ENCODE measurements at places on chromosomes 13 and 19.

GRCh38 chr13:114119196-114119595, 13.2 kb downstream of the RASA3 start:
- peak overlapping the region; percentile 77 for H3K27ac ChIP-seq
- H3K4me3 ChIP-seq = peak overlapping the region; percentile 32
- no peaks in the 10 kb centered on the region for H3K36me3 ChIP-seq
- DNase-seq = no peak
- H3K27me3 ChIP-seq = no peaks in the 10 kb centered on the region
- H3K4me1 ChIP-seq = peaks cover 60% of the 10 kb centered on the region

DNA sequence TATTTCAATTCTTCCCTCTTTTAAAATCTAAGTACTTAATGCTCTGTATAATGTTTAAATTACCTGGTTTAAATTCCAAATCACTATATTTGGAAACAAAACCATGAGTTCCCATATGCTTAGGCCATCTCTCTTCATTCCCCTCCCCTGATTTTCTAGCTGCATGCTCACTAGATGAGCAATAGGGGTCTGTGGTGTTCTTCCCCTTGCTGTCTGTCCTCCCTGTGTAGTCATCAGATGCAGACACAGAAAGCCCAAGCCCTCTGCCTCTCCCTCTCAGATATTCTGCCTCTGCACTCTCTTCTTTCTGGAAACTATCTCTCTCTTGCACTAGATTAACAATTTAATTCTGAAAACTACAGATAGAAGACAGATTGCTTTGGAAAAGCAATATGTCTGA, 1730.2 kb downstream of the OLFM4 start:
- no peaks in the 10 kb centered on the region for H3K27me3 ChIP-seq
- H3K4me3 ChIP-seq = no peak overlapping the region
- no peaks in the 10 kb centered on the region for H3K4me1 ChIP-seq
- no peak overlapping the region for H3K27ac ChIP-seq
- H3K36me3 ChIP-seq = no peaks in the 10 kb centered on the region

DNA sequence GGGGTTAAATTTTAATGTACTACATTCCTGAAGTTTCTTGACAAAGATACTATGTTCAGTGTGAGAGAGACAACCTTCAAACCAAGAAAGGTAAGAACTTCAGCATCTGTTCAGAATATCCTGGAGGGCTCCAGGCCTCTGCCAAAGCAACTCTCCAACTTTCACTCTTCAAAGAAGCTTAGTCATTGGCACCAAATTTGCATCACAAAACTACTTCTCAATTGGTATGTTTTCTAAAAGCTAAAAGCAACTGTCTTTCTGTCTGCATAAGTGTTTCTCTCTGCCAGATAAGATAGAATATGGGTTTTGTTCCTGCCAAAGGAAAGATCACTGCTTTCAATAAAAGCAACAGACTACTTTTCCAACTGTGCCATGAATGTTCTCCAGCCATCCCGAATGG, 187.4 kb downstream of the SUCLA2 start:
- no peak overlapping the region for H3K27ac ChIP-seq
- H3K4me3 ChIP-seq = no peak overlapping the region
- no peaks in the 10 kb centered on the region for H3K4me1 ChIP-seq

GRCh38 chr19:48491793-48492123, 19.9 kb downstream of the LMTK3 start:
- peak overlapping the region; percentile 23 for H3K4me3 ChIP-seq
- H3K36me3 ChIP-seq = no peaks in the 10 kb centered on the region
- no peak for DNase-seq
- no peak overlapping the region for H3K27ac ChIP-seq
- peaks cover 6% of the 10 kb centered on the region for H3K27me3 ChIP-seq

DNA sequence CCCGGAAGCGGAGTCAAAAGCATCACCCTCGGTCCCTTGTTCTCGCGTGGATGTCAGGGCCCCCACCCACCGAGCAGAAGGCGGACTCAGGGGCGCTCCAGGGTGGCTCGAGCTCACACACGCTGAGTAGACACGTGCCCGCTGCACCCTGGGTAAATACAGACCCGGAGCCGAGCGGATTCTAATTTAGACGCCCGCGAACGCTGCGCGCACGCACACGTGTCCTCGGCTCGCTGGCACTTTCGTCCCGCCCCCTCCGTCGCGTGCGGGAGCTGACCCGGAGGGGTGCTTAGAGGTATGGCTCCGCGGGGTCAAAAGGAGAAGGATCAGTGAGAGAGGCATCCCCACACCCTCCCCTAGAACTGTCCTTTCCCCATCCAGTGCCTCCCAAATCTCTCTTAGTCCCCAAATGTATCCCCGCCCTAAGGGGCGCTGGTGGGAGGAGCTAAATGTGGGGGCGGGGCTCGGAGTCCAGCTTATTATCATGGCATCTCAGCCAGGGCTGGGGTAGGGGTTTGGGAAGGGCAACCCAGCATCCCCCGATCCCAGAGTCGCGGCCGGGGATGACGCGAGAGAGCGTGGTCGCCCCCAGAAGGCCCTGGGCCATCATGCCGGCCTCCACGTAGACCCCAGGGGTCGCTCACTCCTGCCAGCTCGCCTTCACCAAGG, 451 bp upstream of the ICAM5 start:
- no peak overlapping the region for H3K27ac ChIP-seq
- H3K4me3 ChIP-seq = peak overlapping the region; percentile 67
- peaks cover 15% of the 10 kb centered on the region for H3K36me3 ChIP-seq
- peaks cover 85% of the 10 kb centered on the region for H3K4me1 ChIP-seq

GRCh38 chr13:87669379-87669978, 1.7 kb upstream of the SLITRK5 start:
- H3K4me3 ChIP-seq = no peak overlapping the region
- no peak overlapping the region for H3K27ac ChIP-seq
- H3K4me1 ChIP-seq = peaks cover 32% of the 10 kb centered on the region
- H3K36me3 ChIP-seq = no peaks in the 10 kb centered on the region
- H3K27me3 ChIP-seq = peaks cover 86% of the 10 kb centered on the region
- DNase-seq = no peak

- no peak overlapping the region for H3K4me3 ChIP-seq
- H3K4me1 ChIP-seq = no peaks in the 10 kb centered on the region
- no peaks in the 10 kb centered on the region for H3K27me3 ChIP-seq
- H3K36me3 ChIP-seq = no peaks in the 10 kb centered on the region
Observed at GRCh38 chr13:65864039-65864438, 1366.1 kb downstream of the PCDH9 start.

GRCh38 chr19:45152504-45153338, 8.1 kb downstream of the NKPD1 start:
- no peaks in the 10 kb centered on the region for H3K36me3 ChIP-seq
- peaks cover 32% of the 10 kb centered on the region for H3K27me3 ChIP-seq
- DNase-seq = peak; percentile 49
- H3K27ac ChIP-seq = peak overlapping the region; percentile 61

DNA sequence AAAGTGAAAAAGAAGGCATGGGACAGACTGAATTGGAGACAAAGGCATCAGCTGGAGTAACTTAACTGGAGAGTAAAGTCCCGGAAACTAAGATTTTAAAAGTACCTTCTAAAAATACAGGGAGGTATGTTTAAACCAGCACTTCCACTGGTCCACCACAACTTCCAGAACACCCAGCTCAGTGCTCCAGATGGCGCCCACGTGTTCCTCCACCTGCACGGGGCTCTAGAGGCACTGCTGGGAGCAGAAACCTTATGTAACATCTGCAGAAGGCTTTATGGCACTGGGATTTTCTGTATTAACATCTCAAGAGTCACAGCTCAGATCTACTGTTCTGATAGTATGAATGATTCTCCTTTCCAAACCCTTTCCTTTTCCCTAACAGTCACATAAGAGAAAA, 252.1 kb downstream of the DCLK1 start:
- no peak overlapping the region for H3K27ac ChIP-seq
- peaks cover 49% of the 10 kb centered on the region for H3K4me1 ChIP-seq
- no peak overlapping the region for H3K4me3 ChIP-seq
- H3K36me3 ChIP-seq = no peaks in the 10 kb centered on the region

GRCh38 chr19:41588497-41589209, 12.7 kb downstream of the CEACAM21 start:
- DNase-seq = no peak
- no peak overlapping the region for H3K27ac ChIP-seq

- no peaks in the 10 kb centered on the region for H3K27me3 ChIP-seq
- H3K4me3 ChIP-seq = no peak overlapping the region
Observed at GRCh38 chr19:2333027-2333806, 4.7 kb downstream of the SPPL2B start.

GRCh38 chr19:2139385-2140137, 11.8 kb downstream of the AP3D1 start:
- DNase-seq = no peak
- no peak overlapping the region for H3K27ac ChIP-seq
- peaks cover 36% of the 10 kb centered on the region for H3K4me1 ChIP-seq

DNA sequence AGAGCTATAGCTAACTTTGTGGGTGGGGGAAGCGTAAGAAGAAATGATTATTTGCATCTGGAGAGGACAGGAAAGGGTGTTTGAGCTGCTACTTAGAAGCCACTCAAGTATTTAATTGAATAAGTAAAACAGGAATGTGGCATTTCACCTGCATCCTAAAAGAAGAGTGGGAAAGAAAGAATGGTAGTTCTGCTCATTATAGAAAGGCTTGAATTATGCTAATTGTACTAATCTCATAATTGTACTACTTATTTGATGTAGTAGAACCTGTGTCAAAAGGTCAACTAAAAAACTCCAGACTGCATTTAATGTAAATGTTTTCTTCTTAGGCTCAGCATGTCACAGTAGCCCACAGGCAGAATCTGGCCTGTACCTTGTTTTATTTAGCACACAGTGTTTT, 113.6 kb downstream of the RNF17 start:
- DNase-seq = no peak
- no peaks in the 10 kb centered on the region for H3K4me1 ChIP-seq
- H3K36me3 ChIP-seq = no peaks in the 10 kb centered on the region
- H3K27ac ChIP-seq = no peak overlapping the region
- H3K27me3 ChIP-seq = peaks cover 30% of the 10 kb centered on the region

GRCh38 chr13:20170921-20171320, 10.1 kb upstream of the GJA3 start:
- DNase-seq = no peak
- peaks cover 56% of the 10 kb centered on the region for H3K27me3 ChIP-seq
- no peak overlapping the region for H3K4me3 ChIP-seq
- H3K36me3 ChIP-seq = no peaks in the 10 kb centered on the region
- peaks cover 4% of the 10 kb centered on the region for H3K4me1 ChIP-seq
- H3K27ac ChIP-seq = no peak overlapping the region

- no peak for DNase-seq
- H3K4me3 ChIP-seq = no peak overlapping the region
- H3K27me3 ChIP-seq = no peaks in the 10 kb centered on the region
Observed at GRCh38 chr19:37950471-37951175, 43.6 kb downstream of the SIPA1L3 start.

- H3K27me3 ChIP-seq = no peaks in the 10 kb centered on the region
- no peak overlapping the region for H3K27ac ChIP-seq
- no peak for DNase-seq
- peaks cover 3% of the 10 kb centered on the region for H3K4me1 ChIP-seq
- no peak overlapping the region for H3K4me3 ChIP-seq
- no peaks in the 10 kb centered on the region for H3K36me3 ChIP-seq
Observed at GRCh38 chr13:99717959-99718674, 216.8 kb downstream of the TM9SF2 start.

- no peak for DNase-seq
- H3K4me1 ChIP-seq = peaks cover 6% of the 10 kb centered on the region
- no peaks in the 10 kb centered on the region for H3K27me3 ChIP-seq
- no peak overlapping the region for H3K27ac ChIP-seq
Observed at GRCh38 chr13:113275387-113275786, 21.7 kb upstream of the LAMP1 start.

DNA sequence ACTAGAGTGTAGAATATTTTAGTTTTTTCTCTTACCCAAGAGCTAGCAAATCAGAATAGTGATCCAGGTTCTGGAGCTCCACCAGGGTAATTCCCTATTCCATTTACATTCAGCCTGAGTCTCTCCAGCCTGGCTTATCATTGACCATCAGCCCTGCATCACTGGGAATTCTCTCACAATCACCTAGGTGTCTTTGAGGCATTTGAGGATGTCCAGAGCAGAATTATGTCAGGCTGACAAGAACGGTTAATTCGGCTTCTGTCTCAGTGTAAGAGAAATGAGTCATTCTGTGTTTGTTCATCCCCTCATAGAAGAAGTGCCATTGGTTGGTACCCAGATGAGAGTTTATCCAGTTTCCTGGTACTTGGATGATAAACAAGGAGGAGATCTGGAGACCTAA, 180.5 kb downstream of the ZNF737 start:
- DNase-seq = no peak
- H3K4me1 ChIP-seq = no peaks in the 10 kb centered on the region
- no peak overlapping the region for H3K4me3 ChIP-seq
- no peak overlapping the region for H3K27ac ChIP-seq
- H3K27me3 ChIP-seq = no peaks in the 10 kb centered on the region
- H3K36me3 ChIP-seq = no peaks in the 10 kb centered on the region

- peak overlapping the region; percentile 7 for H3K4me3 ChIP-seq
- peak overlapping the region; percentile 68 for H3K27ac ChIP-seq
- no peak for DNase-seq
- H3K36me3 ChIP-seq = peaks cover 33% of the 10 kb centered on the region
- peaks cover 64% of the 10 kb centered on the region for H3K4me1 ChIP-seq
- no peaks in the 10 kb centered on the region for H3K27me3 ChIP-seq
Observed at GRCh38 chr19:19463348-19464117, 51.8 kb downstream of the TSSK6 start.

DNA sequence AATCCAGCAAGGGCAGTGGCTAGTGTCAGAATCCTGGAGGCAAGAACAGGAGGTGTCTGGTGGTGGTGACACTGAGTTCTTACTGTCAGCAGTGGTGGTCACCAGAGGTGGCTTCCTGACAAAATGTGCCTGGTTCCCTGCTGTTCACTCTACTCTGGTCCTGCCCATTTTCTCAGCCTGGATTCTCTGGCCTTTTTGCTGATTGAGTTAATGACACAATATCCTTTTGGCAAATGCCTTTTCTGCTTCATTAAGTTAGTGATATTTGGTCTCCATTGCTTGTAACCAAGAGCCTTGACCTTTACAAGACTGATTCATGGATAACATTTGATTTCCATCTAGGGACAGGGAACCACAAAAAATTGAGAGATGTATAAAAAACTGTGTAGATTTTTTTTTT, 51.1 kb downstream of the RFC3 start:
- no peak overlapping the region for H3K27ac ChIP-seq
- no peaks in the 10 kb centered on the region for H3K27me3 ChIP-seq
- H3K36me3 ChIP-seq = no peaks in the 10 kb centered on the region

GRCh38 chr13:58620176-58620575, 988.6 kb downstream of the PCDH17 start:
- no peak overlapping the region for H3K4me3 ChIP-seq
- no peaks in the 10 kb centered on the region for H3K4me1 ChIP-seq
- H3K27ac ChIP-seq = no peak overlapping the region

DNA sequence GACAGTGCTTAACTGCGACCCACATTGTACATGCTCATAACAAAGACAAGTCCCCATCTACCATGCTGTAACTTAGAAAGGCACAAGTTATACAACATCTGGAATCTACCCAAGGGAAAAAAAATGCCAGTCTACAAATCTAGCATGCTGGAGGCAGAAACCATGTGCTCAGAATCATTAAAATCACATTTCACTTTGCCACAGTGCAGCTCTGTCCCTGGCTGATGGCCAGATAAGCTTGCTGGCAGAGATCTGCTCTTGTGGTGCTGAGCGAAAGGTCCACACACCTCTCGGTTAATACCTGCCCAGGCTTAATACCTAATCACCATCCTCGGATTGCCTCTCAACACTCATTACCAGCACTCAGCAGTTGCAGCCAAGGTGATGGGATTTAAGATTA, 74.1 kb upstream of the UQCRFS1 start:
- no peak overlapping the region for H3K27ac ChIP-seq
- H3K36me3 ChIP-seq = no peaks in the 10 kb centered on the region
- no peak overlapping the region for H3K4me3 ChIP-seq
- peaks cover 82% of the 10 kb centered on the region for H3K27me3 ChIP-seq
- H3K4me1 ChIP-seq = no peaks in the 10 kb centered on the region
- DNase-seq = no peak

- no peak overlapping the region for H3K27ac ChIP-seq
- no peaks in the 10 kb centered on the region for H3K4me1 ChIP-seq
- peaks cover 82% of the 10 kb centered on the region for H3K27me3 ChIP-seq
- no peak overlapping the region for H3K4me3 ChIP-seq
- DNase-seq = no peak
Observed at GRCh38 chr19:31107096-31107495, 242.1 kb downstream of the TSHZ3 start.

All from left ventricle myocardium inferior (tissue), 1 donor.